Memory B cell (primary cell): ENCODE measurements at places on chromosomes 3 and 15.

DNA sequence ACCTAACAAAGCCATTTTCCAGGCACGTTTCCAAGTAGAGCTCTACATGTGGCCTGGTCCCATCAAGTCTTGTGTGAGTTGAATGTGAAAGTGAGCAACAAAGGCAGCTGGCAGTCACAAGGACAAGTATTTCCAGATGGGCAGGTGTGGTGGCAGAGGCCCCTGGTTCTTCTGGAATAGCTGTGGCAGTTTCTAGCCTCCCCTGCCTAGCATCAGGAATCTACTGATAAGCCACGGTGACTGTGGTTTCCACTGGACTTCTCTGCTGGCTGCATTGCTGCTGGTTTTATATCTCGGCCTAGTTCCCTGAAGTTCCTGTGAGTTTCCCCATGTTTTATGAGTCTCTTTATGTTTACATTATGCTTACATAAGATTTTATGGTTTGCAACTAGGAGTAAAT is 117.7 kb downstream of the GOLIM4 start:
- no peak for DNase-seq
- H3K4me1 ChIP-seq, result no peaks in the 10 kb centered on the region
- H3K27me3 ChIP-seq, result no peaks in the 10 kb centered on the region
- H3K4me3 ChIP-seq, result no peak overlapping the region
- no peak overlapping the region for H3K27ac ChIP-seq

DNA sequence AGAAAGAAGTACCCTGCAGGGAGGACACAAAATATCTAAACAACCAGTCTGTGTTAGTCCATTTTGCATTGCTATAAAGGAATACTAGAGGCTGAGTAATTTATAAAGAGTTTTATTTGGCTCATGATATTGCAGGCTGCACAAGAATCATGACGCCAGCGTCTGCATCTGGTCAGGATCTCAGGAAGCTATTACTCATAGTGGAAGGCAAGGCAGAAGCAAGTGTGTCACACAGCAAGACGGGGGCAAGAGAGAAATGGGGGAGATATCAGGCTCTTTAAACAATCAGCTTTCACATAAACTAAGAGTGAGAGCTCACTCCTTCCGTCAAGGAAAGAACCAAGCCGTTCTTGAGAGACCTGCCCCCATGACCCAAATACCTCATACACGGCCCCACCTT is 614.8 kb downstream of the ZIC1 start:
- no peaks in the 10 kb centered on the region for H3K4me1 ChIP-seq
- H3K36me3 ChIP-seq, result no peaks in the 10 kb centered on the region
- no peaks in the 10 kb centered on the region for H3K27me3 ChIP-seq
- DNase-seq, result no peak

DNA sequence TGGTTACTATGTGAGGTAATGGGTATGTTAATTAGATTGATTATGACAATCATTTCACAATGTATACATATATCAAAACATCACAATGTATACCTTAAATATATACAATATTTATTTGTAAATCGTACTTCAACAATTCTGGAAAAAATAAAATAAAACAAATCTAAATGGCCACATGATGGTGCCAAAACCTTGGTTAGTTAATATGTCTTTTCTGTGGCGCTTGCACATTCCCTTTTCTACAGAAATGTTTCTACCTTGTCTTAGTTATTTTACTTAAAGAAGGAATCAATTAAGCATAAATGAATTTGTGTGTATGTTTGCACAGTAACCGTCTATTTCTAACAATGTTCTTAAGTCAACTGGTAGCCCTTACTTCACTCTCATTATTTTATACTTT is 53.4 kb downstream of the OXSM start:
- DNase-seq, result no peak
- no peaks in the 10 kb centered on the region for H3K27me3 ChIP-seq
- no peak overlapping the region for H3K27ac ChIP-seq
- no peaks in the 10 kb centered on the region for H3K36me3 ChIP-seq

- no peak overlapping the region for H3K27ac ChIP-seq
- H3K36me3 ChIP-seq, result peaks cover 3% of the 10 kb centered on the region
- peak overlapping the region; percentile 0 for H3K4me3 ChIP-seq
- no peaks in the 10 kb centered on the region for H3K27me3 ChIP-seq
Observed at GRCh38 chr3:112143251-112143650, 10.2 kb upstream of the GCSAM start.

DNA sequence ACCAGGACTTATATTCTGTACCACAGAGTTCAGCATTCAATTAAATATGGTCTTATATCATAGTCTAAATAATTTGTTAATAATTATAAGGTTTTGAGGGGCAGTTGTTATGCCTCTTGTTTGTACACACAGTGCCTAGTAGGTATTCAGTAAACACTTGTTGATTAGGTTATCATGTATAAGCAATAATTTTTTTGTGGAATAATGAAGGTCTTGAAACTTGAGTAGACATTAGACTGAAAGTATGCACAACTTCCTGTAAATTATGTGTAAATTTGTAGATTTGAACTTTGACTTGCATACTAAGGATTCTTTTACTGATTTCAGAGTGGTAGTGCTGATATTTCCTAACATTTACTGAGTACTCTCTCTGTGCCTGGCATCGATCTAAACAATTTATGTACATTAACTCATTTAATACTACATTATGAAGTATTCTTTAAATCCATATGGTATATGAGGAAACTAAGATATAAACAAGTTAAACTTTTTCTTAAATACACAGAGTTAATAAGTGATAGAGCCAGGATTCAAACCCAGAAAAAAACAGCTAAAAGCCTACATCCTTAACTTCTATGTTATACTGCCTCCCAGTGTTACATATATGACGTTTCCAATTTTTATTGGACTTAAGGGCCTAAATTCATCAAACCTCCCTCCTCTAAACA is 65.1 kb downstream of the GLCE start:
- H3K4me3 ChIP-seq, result no peak overlapping the region
- peaks cover 20% of the 10 kb centered on the region for H3K36me3 ChIP-seq
- H3K27ac ChIP-seq, result no peak overlapping the region
- no peak for DNase-seq

DNA sequence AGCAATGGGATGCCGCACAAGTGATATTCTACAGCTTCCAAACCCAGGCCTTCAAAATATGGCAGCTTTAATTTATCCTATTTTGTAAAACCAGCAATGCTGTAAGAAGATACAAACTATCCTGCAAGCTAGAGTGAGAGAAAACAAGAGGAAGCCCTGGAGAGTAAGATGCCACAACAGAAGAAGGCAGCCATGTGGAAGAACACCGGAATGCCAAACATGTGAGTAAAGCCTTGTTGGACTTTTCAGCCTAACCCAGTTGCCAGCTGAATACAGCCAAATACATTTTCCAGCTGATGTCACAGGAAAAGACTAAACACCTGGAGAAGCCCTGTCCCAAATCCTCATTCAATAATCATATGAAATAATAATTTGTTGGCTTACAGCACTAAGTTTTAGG is 1115.1 kb upstream of the CADM2 start:
- H3K27ac ChIP-seq, result no peak overlapping the region
- no peaks in the 10 kb centered on the region for H3K36me3 ChIP-seq
- no peak for DNase-seq
- H3K4me1 ChIP-seq, result no peaks in the 10 kb centered on the region

DNA sequence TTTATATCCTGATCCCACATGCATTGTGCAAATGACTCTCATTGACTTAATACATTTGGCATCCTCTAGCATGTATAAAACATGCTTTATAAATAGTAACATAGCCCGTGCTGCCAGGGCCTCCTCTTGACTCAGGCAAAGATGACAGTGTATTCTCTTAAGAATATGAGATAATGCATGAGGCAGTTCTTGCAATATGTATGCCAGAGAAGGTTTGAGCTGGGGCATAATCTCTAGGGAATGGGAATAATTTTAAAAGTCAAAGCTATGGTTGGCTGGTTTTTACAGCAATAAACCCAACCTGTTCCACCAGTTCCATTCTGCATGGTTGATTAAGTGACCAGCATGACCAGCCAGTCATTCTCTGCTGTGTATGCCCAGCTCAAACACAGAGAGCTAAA is 179.0 kb upstream of the PFN2 start:
- H3K4me3 ChIP-seq, result no peak overlapping the region
- H3K27ac ChIP-seq, result no peak overlapping the region
- no peak for DNase-seq
- H3K36me3 ChIP-seq, result no peaks in the 10 kb centered on the region

- DNase-seq, result no peak
- no peaks in the 10 kb centered on the region for H3K4me1 ChIP-seq
- no peaks in the 10 kb centered on the region for H3K36me3 ChIP-seq
- H3K27me3 ChIP-seq, result peaks cover 8% of the 10 kb centered on the region
Observed at GRCh38 chr3:169494982-169495381, 168.5 kb downstream of the MECOM start.

DNA sequence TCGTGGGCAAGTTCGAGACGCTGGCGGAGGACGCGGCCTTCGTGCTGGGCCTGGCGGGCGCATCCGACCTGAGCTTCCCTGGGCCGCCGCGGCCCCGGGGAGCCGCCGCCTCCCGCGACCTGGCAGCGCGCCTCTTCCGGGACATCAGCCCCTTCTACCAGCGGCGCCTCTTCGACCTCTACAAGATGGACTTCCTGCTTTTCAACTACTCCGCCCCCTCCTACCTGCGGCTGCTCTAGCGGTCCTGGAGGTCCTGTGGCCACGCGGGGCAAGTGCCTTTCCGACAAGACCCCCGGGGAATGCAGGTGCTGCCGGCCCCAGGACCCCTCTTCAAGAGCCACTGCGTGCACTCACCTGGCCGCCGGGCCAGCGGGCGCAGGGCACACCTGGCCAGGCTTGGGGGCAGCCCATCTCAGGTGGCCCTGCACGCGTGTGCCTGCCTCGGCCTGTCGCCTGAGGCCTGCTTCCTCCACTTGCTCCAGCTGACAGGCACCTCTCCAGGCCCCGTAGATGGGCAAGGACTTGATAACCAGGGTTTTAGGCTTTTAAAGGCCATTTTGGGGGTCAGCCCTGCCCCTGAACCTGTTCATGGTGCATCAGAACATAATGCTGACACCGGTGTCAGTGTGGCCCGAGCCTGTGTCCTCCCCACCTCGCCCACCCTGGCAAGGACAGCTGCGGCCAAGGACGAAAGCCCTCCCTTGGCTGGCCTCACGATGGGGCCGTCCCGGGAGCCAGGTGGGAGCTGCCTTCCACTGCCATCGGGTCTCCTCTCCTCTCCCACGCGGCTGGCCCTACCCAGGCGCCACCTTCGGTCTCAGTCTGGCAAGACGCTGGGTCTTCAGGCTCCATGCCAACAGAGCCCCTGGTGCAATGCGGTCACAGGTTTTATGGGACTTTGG is 16.1 kb downstream of the C3orf22 start:
- DNase-seq, result no peak
- H3K36me3 ChIP-seq, result no peaks in the 10 kb centered on the region
- H3K4me3 ChIP-seq, result no peak overlapping the region
- H3K4me1 ChIP-seq, result peaks cover 5% of the 10 kb centered on the region

GRCh38 chr3:177057768-177058167 is 139.5 kb downstream of the TBL1XR1 start:
- DNase-seq, result no peak
- H3K4me1 ChIP-seq, result peaks cover 12% of the 10 kb centered on the region
- no peak overlapping the region for H3K27ac ChIP-seq
- H3K4me3 ChIP-seq, result no peak overlapping the region
- H3K27me3 ChIP-seq, result no peaks in the 10 kb centered on the region

GRCh38 chr15:57647791-57648130 is 56.1 kb downstream of the MYZAP start:
- H3K4me1 ChIP-seq, result peaks cover 14% of the 10 kb centered on the region
- peaks cover 1% of the 10 kb centered on the region for H3K27me3 ChIP-seq
- no peaks in the 10 kb centered on the region for H3K36me3 ChIP-seq
- H3K4me3 ChIP-seq, result no peak overlapping the region
- DNase-seq, result no peak
- no peak overlapping the region for H3K27ac ChIP-seq

DNA sequence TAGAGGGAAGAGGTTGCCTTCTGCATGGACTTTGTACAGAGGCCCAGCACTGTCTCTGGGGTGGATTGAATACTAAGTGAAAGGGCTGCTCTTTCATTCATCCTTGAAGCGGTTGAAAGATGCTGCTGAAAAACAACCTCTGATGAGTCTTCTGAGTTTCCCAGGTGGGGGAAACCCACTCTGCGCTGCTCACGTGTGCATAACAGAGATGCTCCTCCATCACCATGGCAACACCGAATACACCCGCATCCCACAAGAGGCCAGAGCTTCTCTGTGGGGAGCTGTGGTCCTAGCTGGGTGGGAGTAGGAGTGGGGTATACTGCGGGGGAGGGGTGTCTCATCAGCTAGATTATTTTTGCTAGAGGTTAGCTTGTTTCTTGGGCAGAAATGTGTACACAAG is 6.1 kb upstream of the SYN2 start:
- no peak overlapping the region for H3K27ac ChIP-seq
- no peak overlapping the region for H3K4me3 ChIP-seq
- DNase-seq, result no peak

GRCh38 chr3:45552794-45553371 is 41.7 kb upstream of the LIMD1 start:
- no peak overlapping the region for H3K4me3 ChIP-seq
- no peak for DNase-seq
- H3K27ac ChIP-seq, result no peak overlapping the region
- no peaks in the 10 kb centered on the region for H3K36me3 ChIP-seq

DNA sequence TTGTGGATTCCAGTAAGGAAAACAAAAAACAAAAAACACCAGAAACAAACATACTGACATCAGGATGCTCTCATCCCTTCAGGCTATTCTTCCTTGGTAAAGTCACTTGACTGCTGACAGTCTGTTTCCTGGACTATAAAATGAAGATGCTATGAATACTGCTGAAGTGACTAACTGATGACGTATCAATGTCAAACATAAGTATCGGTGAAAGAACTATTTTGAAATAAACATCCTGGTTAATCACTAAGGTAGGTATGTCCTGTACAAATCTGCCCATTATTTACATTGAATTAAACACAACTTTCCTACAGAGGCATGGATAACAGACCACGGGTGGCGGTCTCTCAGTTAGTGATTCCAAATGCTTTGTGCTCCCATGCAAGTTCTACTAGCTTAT is 45.9 kb downstream of the CHAC1 start:
- no peaks in the 10 kb centered on the region for H3K27me3 ChIP-seq
- no peak overlapping the region for H3K4me3 ChIP-seq
- H3K27ac ChIP-seq, result no peak overlapping the region
- H3K36me3 ChIP-seq, result peaks cover 27% of the 10 kb centered on the region
- DNase-seq, result no peak

DNA sequence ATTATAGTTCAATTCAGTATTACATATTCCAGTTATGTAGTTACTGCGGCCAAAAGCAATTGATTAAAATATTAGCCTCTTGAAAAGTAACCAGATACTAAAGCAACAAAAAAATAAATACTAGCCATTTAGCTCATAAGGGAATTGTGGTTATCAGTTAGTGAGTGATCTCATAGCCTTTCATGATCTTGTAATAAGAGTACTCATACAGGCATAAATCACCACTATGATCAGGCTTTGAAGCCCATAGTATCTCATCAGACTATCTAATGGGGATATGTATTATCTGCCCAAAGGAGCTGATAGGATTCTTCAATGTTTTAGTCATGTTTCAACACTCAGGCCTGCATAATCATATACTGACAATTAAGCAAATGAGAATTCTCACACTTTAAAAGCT is 184.1 kb upstream of the CCDC54 start:
- H3K4me1 ChIP-seq, result no peaks in the 10 kb centered on the region
- peaks cover 10% of the 10 kb centered on the region for H3K27me3 ChIP-seq
- H3K36me3 ChIP-seq, result no peaks in the 10 kb centered on the region
- no peak for DNase-seq
- no peak overlapping the region for H3K4me3 ChIP-seq
- no peak overlapping the region for H3K27ac ChIP-seq

- peaks cover 8% of the 10 kb centered on the region for H3K4me1 ChIP-seq
- no peaks in the 10 kb centered on the region for H3K36me3 ChIP-seq
- H3K27me3 ChIP-seq, result no peaks in the 10 kb centered on the region
- DNase-seq, result no peak
Observed at GRCh38 chr3:155188031-155188430, 105.5 kb downstream of the STRIT1 start.
